Right lung (tissue), 10 donors: ENCODE measurements at places on chromosomes 7 and 10. TPM values are rescaled to one million over a fixed set of nuclear protein-coding genes. Genes with fewer than 3 reads are reported as not detected.

DNA sequence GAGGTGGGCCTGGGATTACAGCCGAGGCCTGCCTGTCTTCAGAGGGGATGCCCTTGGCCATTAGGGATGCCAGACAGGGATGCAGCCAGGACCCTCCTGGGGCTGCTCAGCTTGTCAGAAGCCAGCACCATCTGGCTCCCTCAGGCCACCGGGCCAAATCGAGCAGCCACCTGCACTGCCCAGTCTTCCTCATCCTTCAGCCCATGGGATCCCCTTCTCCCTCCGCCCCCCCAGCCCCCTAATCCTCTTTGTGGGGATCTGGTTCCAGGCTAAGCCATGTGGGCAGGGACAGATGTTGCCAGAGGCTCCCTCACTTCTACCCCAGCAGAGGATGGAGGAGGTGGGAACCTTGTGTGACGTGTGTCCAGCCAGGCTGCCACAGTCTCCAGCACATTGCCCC, 137.4 kb upstream of the PPIF start:
- no peak for DNase-seq

- DNase-seq = no peak
Observed at GRCh38 chr10:50566150-50566549, 57.6 kb downstream of the SGMS1 start.

DNA sequence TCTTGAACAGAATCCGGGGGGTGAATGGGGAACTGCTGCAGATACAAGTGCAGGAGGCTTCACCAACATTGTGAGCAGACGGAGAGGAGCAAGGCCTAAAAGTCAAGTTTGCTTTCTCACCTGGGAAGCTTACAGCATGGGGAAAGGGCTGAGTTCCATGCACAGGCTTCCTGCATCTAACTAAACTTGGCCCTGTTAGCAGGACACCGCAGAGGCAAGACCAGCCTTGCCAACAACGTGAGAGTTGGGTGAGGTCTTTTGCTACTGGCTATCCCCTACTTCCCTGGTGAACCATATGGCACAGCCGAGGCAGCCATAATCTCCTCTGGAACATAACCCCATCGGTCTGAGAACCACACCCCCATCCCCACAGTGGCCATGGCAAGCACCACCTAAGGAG, 14.2 kb upstream of the ADAM22 start:
- DNase-seq = no peak

- peak; percentile 77 for DNase-seq
Observed at GRCh38 chr10:89029785-89030437, 39.3 kb downstream of the FAS start.

DNA sequence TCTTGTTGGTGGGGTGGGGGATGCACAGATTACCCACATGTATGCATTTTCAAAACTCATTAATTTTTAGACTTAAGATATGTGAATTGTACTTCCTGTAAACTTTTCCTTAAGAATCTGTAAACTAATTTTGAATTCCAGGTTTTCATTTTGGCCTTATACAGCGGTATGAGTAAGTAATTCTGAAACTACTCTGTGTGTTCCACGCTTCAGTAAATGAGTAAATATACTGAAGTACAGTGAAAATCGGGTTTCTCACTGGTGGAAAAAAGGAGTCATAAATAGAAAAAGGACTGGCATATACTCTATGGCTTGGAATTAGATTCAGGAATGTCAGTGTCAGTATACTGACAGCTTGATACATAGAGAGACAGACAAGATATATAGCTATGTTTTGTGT, 72.8 kb downstream of the CTTNBP2 start:
- DNase-seq = no peak

DNA sequence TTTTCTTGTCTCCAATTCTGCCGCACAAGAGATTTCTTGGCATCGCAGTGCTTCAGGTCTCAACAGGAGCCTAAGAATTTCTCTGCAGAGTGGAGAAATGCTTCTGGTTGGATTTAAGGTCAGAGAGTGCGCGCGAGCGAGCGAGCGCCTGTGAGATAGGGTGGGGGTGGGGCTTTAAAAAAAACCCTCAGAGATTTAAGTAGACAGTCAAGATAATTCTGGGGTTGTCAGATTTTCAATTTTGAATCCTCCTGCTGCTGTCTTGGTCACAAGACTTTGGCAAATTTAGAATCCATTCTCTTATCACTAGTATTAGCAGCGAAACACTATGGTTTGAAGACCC, 49.7 kb downstream of the CPEB3 start:
- peak; percentile 29 for DNase-seq

- no peak for DNase-seq
Observed at GRCh38 chr7:2571409-2571808, 12.6 kb downstream of the IQCE start.

DNA sequence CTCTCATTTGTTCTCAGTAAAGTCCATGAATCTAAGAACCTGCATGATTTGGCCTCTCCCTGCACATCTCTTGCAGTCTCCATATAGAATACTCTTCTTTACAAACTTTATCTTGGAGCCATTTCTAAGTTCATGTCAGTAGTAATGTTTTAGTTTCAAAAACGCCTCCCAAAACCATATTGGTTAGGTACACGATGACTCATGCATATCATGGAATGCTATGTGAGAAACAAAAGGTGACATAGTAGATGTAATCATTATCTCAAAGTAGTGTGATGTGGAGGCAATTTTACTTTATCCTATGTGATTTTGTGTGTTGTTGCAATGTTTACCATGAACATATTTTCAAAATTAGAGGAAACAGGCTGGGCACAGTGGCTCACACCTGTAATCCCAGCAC, 520.7 kb downstream of the KCNMA1 start:
- DNase-seq = no peak

GRCh38 chr7:22864855-22865601, 42.4 kb upstream of the TOMM7 start:
- DNase-seq = no peak

DNA sequence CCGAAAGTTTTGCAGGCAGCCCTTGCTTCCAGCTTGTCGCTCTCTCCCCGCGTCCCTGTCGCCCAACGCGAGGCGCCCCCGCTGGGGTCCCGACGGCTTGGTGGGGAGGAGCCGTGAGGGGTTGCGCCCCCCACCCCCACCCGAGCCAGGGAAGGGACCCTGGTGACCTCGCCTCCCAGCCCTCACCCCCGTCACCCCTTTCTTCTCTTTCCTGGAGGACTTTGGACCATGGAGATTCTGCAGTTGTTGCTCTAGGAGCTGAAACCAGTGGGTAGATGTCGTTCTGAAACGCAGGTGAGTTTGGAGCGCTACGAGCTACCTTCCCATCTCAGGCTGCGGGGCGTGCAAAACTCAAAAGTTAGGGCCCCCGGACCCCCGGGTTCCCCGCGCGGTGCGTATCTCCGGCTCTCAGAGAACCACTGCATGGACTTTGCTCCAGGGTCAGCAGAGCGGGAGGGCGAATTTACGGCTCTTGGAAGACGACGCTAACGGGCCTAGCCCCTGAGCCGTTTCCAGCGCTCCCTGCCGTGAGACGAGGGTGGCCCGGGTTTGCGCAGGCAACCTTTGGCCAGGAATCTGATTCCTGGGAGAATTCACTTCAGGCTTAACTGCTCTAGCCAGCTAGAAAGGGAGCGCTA, 684 bp upstream of the ATXN7L1 start:
- DNase-seq = peak; percentile 19

- no peak for DNase-seq
Observed at GRCh38 chr10:125562737-125563136, 120.2 kb downstream of the TEX36 start.

DNA sequence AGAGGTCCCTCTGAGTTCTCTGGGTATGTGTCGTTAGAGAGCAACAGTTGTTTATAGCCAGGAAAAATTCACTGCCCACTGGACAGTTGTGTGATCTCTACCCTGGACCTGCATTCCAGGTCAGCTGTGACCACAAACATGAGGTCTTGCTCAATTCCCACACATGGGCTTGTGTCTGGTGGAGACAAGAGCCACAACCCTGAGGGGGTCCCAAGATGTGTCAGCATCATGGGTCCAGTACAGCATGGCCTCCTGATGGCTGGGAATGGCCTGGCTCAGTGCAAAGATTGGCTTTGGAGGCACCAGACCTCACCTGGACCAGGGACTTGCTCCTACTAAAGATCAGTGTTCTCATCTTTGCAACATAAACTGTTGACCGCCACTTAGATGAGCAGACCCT, 751.6 kb downstream of the GRID1 start:
- no peak for DNase-seq

GRCh38 chr10:5940807-5941218, 36.5 kb downstream of the IL15RA start:
- no peak for DNase-seq

- DNase-seq = no peak
Observed at GRCh38 chr10:22662733-22663330, 51.5 kb downstream of the PIP4K2A start.

DNA sequence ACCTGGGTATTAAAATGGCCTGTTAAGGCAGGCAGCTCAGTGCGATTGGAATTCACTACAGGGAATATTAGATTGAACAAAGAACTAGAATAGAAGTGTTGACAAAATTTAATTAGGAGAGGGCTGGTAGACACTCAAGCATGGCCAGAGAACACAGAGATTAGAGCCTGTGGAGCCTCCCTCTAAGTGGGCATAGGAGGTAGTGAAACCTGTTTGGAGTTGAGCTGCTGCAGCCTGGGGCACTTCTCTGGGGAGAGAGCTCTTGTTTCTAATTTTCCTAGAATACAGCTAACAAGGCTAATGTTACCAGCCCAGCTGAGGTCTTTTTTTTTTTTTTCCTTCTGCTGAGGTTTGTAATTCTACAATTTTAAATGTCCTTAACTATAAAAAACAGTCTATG, 46.4 kb downstream of the TMEM168 start:
- peak; percentile 20 for DNase-seq

DNA sequence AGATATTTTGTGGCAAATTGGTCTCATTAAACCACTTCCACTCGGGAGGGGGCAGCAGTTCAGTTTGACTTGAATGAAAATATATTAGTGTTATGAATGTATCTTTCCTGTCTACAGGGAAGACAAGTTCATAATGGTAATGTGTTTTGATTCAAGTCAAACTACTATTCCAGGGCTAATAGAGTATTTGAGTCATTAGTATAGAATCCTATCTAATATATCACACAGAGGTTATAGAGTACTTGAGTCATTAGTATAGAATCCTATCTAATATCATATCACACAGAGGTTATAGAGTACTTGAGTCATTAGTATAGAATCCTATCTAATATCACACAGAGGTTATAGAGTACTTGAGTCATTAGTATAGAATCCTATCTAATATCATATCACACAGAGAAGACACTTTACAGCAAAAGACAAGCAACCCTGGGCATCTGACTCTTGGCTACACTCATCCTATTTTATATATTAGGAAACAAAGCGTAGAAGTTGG, 199.7 kb upstream of the MAGI2 start:
- no peak for DNase-seq

DNA sequence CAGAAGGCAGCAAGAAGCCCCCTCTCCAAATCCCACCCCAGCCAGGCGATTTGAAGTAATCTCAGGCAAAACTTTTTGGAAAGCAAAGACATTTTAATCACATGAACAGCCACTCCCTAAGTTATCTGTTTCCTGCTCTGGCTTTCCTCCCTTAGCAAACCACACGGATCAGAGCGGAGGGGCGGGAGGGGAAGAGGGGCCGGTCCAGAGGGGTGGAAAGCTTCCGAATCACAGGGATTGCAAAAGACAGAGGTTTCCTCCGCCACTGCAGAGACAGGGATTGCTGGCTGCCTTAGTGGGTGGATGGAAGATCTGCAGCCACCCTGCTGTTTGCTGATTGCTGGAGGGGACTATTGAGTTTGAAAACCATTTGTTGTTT, 41.2 kb downstream of the ZCCHC24 start:
- peak; percentile 87 for DNase-seq

- peak; percentile 60 for DNase-seq
Observed at GRCh38 chr10:79407811-79408795, 37.3 kb downstream of the ZCCHC24 start.

GRCh38 chr7:33762151-33762910, 143.0 kb upstream of the BMPER start:
- no peak for DNase-seq

DNA sequence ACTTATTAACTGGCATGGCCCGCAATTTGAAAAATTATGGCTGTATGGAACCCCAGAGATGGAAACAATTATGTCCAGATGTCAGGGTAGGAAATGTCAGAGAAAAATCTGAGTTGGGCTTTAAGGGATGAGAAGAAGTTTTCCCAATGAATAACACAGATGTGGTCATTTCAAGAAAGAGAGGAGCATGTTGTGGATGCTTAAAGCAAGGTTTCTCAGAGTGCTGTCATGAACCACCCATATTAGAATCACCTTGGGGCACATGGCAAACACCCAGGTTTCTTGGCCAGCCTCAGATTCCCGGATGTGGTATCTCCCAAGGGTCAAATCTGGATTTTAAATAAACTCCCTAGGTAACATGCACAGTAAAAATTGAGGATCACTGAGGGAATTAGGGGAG, 43.6 kb downstream of the LAMB4 start:
- DNase-seq = no peak

DNA sequence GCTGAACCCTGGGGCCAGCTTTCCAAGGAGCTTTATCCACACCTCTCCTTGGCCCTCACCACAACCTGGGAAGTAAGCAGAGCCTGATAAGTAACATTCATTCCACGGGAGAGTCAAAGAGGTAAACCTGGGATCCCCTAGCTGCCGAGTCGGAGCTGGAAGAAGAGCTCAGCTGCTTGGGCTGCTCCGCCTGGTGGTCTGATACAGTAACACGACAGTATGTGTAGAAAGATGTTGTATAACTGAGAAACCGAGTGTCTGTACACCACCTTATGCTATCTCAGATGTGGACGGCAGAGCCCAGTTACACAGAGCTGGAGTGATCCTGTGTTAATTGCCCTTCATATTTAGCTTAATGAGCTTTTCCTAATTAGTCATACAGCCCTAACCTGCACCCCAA, 151.3 kb upstream of the KMT2E start:
- no peak for DNase-seq

CNTNAP2 gene
- 44.2 TPM for polyA plus RNA-seq

PLEKHS1 gene
- 0.08 TPM for polyA plus RNA-seq

HOXA7 gene
- polyA plus RNA-seq = 4.8 TPM

FOXI2 gene
- 0.04 TPM for polyA plus RNA-seq

ANKRD7 gene
- 1.8 TPM for polyA plus RNA-seq

AOAH gene
- 4.4 TPM for polyA plus RNA-seq

MMP21 gene
- 0.65 TPM for polyA plus RNA-seq

NPY4R gene
- polyA plus RNA-seq = not detected

ADRA2A gene
- 0.29 TPM for polyA plus RNA-seq

ASZ1 gene
- 0.80 TPM for polyA plus RNA-seq

PTF1A gene
- not detected for polyA plus RNA-seq
